ENCODE measurements at places on chromosomes 7 and 10.

DNA sequence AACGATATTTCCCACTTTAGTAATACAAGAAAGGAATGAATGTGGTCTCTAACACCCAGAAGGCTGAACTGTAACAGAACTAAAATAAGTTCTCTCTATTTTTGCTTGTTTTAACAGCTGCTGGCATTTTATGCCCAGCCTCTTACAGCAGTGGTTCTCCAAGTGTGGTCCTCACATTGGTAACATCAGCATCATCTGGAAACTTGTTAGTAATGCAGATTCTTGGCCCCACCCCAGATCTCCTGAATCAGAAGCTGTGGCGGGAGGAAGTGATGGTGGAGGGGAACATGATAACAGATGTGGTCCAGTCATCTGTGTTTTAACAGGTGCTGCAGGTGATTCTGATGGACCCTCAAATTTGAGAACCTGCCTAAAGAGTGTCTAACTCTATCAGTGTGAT, 170.1 kb downstream of the TMEM26 start:
- DNase-seq: no peak

GRCh38 chr10:49534670-49535381, 4.1 kb downstream of the ERCC6 start:
- no peak for DNase-seq

DNA sequence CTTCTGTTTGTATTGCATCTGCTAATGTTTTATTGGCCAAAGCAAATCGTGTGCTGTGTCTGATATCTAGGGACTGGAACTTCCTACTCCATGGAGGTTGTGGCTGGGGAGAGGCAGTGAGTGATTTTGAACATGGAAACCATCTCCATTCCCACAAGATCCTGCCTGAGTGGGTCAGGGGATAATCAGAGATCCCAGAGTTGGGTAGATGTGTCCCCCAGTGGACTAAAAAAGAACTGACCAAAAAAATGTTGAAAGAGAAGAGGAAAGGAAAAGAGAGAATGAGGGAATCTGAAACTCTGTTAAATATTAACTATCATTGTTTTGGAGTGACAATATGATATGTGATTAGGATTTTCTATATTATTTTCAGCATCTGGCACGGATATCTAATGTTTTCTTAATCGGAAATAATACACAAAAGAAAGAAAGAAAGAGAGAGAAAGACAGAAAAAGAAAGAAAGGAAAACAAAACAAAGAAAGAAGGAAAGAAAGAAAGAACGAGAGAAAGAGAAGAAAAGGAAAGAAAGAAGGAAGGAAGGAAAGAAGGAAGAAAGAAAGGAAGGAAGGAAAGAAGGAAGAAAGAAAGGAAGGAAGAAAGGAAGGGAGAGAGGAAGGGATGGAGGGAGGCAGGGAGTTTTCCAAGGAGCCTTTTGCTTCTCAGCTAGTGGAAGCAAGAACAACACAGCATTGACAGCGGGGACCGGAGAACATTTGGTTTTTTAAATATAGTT, 638.5 kb downstream of the CCSER2 start:
- DNase-seq: no peak

- no peak for DNase-seq
Observed at GRCh38 chr7:43588477-43589132, 5.7 kb downstream of the STK17A start.

GRCh38 chr10:96244354-96244753, 27.0 kb downstream of the BLNK start:
- no peak for DNase-seq

- no peak for DNase-seq
Observed at GRCh38 chr7:96401200-96401599, 79.3 kb upstream of the SLC25A13 start.

DNA sequence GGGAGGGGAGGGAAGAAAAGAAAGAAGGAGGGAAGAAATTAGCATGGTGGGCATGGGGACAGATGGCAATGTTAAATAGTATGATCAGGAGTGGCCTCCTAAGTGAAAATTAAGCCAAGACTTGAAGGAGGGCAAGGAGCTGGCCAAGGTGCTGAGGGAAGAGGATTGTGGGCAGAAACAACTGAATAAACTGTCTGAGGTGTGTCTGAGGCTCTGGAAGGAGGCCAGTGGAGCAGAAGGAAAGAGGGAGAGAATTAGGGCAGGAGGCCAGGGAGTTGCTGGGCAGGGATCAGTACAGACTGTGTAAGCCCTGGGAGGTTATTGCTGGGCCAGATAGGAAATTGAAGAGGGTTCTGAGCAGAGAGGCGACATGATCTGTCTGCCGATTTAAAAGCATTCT, 40.6 kb upstream of the VKORC1L1 start:
- DNase-seq: no peak
